ENCODE measurements at places on chromosomes 1 and 21. TPM values are rescaled to one million over a fixed set of nuclear protein-coding genes. Genes with fewer than 3 reads are reported as not detected.

The KCNJ9 gene
- polyA plus RNA-seq, result not detected

GRCh38 chr1:168229893-168230292 is 4.1 kb downstream of the SFT2D2 start:
- DNase-seq, result no peak

GRCh38 chr1:31152181-31152795 is 86.8 kb upstream of the PUM1 start:
- DNase-seq, result peak; percentile 79

DNA sequence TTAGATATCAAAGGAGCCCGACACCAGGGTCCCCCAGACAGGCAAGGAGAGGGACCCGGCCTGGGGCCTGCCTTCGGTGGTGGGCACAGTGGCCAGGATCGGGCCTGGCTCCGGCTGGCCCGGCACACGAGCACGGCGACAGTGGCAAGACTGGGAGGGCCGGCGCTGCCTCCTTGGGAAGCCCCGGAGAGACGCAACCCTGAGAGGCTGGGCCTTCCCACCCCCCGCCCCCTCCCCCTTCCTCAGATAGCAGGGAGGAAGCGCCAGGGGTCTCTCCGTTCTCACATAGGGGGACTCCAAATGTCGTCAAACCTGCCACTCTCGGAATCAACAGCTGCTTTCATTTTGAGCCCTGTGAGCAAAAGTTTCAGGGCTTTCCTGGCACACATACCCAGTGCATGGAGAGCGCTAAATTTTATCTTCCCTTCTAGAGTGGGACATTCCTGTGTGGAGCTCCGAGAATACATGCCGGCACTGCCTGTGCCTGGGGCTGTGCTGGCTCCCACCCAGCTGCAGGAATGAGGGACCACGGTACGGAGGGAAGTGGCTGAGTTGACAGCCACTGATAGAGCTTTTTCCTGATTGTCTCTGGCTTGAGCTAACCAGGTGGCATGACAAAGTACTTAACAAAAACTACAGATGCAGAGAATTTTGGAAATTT is 62.4 kb downstream of the CD247 start:
- no peak for DNase-seq

GRCh38 chr1:243411472-243411871 is 155.6 kb downstream of the SDCCAG8 start:
- DNase-seq, result no peak

DNA sequence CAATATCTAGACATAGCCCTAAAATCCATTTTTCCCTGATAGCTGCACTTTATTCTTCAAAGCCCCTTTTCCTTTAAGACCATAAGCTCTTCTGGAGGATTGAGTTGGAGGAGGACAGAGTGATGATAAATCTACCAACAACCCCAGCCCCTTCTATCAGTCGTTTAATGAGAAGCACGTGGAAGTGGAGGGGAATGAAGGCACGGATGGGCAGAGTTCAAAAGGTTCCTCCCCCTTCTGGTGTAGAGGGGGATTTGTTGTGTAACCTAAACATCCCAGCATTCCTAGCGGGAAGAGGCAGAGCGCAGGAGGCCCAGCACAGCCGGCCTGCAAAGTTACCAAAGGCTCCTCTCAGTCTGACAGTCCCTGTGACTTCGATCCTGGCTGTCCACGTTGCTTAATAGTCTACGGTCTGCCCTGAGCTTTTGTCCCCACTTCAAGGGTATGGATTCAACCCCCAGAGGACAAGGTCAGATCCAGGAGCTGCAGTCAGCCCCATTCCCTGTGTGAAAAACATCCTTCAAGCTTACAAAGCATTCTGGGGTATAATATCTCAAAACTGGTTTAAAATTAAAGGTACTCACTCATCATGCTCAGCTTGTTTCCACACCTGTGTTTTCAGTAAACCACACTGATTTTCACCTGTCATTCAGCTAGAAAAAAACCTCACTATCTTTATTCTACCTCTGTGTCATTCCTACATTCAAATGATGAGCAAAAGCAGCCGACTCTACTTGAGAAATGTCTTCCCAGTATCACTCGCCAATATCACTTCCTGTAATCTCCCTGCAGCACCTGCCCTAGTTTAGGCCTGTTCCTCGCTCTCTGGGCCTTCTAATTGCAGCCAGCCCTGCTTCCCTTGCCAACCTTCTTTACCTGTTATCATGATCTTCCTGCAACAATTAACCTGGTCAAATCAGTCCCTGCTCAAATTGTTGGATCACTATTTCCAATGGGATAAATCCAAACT is 117.9 kb downstream of the PLPP3 start:
- no peak for DNase-seq

Data from AG04450 (cell line).